ENCODE measurements at places on chromosomes 3 and 15.

DNA sequence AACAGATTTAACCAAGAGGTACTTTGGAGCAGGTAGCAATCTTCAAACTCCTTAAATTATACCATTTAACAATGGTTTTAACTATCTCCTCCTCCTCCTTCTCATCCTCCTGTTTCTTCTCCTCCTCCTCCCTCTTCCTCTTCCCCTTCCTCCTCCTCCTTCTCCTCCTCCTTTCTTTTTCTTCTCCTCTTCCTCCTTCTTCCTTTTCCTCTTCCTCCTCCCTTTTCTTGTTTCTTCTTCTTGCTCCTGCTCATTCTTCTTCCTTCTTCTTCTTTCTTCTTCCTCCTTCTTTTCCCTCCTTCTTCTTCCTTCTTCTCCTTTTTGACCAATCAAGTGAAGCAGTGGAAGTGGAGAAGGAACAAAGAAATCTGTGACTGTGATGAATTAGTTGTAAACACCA lies 14.1 kb downstream of the PATL2 start:
- no peak for DNase-seq

DNA sequence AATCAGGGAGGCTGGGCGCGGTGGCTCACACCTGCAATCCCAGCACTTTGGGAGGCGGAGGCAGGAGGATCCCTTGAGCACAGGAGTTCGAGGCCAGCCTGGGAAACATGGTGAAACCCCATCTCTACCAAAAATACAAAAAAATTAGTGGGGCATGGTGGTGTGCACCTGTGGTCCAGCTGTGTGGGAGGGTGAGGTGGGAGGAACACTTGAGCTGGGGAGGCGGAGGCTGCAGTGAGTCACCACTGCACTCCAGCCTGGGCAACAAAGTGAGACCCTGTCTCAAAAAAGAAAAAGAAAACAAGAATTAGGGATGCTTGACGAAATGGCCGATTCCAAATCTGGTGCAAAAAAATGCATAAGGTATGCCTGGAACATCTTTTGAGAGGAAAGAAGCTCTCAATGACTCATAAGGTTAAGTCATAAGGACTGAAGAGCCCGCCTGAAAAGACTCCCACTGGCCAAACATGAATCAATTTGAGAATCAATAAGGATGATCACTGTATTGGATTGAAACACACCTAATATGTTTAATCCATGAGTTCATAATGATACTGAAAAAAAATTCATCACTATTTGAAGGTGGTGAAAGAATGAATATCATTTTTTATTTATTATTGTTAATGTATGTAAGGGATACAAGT lies 27.7 kb downstream of the BLM start:
- DNase-seq: no peak

GRCh38 chr3:30578479-30578878 lies 27.9 kb upstream of the TGFBR2 start:
- no peak for DNase-seq

DNA sequence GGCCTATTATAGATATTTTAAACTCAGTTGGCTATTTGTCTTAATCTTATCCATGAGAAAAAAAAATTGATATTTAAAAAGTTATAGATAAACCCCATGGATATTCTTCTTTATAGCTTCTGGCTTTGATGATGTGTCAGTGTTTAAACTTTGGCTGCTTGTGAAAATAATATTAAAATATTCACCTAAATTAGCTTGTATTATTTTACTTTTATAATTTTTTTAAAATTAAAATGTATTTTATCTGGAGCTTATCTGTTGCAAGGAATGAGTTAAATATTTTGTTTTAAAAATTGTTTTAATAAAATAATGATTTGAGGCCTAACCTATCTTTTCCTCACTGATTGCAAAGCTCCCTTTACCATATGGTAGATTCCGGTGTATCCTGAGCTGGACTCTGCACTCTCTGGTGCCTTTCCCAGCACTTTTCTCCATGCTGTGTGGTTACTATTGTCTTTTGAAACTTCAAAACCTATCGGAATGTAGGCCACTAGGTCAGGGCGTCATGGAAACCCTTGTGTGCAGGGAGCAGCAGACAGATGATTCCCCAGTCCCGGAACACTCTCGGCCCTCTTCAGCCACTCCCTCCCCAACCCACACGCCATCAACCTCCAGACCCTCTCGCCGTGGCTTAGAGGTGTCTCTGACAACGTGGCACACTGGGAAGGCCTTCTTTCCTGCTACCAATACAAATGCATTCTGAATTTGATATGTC lies 252.3 kb upstream of the ATP10A start:
- no peak for DNase-seq

DNA sequence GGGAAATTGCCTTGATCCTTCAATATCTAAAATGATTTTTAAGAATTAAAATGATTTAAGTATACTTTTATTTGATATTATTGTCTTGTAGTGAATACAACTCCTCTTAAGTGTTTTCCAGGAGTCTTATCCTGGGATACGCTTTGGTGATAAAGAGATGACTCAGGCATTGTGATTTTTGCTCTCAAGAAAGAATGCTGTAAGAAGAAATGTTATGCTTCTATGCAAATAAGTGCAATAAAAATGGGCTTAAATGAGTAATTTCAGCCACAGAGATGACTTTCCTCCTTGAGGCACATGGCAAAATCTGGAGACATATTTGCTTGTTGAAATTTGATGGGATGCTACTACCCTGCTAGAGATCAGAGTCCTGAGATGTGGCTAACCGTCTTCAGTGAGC lies 358.6 kb upstream of the BCHE start:
- no peak for DNase-seq

GRCh38 chr3:142210608-142211007 lies 14.8 kb downstream of the GK5 start:
- DNase-seq: no peak

GRCh38 chr3:16767006-16767405 lies 117.7 kb upstream of the PLCL2 start:
- no peak for DNase-seq

GRCh38 chr3:9123840-9124239 lies 125.6 kb downstream of the SRGAP3 start:
- no peak for DNase-seq

DNA sequence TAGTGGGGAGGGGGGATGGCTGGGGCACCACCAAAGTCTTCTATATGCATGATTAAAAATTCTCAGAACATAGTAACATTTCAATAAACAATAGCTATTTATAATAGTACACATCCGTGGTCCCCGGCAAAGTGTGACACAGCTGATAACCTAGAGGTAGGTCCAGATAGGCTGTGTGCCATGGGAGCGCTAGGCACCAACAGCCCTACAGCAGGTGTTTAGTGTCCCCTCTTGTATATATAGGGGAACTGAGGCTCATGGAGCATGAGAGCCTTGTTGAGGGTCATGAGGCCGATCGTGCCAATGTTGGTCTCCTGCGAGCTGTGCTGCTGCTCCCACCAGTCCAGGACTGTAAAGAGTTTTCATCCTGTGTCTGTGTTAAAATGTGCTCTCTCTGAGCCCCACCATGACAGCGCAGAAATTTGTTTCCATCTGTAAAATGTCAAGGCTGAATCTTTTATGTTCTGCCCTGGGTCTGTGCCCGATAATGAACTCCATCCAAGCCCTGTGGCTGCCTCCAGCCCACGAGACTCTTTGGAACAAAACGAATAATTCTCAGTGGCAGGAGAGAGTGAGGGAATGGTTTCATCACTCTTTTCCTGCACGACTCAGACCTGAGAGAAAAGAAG lies 14.5 kb downstream of the TMEM158 start:
- no peak for DNase-seq

DNA sequence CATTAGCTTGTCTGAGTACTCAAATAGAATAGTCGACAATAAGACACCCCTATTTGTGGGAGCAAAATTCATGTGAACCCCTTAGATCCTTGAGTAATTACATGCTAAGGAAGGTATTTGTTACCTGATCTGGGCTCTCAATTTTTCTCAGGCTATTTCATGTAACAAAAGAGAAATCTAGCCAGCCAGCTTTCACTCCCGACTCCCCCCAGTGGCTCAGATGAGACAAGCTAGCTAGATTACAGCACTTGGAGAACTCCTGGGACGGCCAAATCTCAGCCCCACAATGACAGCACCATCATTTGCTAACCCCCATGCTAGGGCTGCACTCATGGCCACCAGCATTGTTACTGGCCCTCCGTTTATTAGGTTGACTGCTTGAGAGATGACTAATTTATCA lies 41.3 kb downstream of the GLDN start:
- DNase-seq: peak; percentile 48

DNA sequence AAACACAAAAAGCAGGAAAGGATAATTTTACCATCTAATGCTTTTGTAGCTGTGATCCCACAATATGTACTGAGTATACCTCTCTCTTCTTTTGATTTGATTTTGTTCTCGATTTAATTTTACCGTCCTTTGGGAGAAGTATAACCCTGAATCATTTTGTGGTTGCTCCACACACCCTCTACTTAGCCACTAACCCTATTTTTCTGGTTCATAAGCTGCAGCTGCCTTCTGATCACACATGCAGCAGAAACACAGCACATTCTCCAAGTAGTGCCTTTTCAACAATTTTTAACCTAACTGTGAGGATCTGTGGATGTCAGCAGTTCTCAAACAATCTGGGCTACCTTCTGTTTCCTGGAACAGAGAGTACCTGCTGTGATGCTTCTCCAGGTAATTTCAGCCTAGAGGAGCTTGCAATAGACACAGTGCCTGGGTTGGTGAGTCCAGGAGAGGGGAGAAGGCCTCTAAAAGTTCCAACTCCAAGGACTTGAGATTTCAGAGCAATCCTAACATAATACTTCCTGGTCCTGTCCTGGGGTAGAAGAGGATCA lies 40.3 kb downstream of the HGD start:
- DNase-seq: no peak

DNA sequence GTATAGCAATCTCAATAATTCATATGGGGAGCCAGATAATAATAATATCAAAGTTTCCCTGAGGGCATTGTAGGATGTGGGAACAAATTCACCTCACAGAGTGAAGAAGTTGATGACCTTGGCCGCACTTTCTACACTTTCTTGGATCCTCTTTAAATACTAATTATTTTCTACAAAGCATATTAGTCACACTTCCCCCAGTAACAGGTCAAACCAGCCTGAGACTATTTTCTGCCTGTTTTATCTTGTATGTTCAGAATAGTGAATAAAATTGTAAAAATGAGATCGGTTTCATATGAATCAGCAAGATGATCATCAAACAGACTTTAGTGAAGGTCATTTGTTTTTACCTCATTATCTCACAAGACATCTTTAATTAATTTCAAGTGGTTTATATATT lies 2.3 kb upstream of the OR5K3 start:
- no peak for DNase-seq

DNA sequence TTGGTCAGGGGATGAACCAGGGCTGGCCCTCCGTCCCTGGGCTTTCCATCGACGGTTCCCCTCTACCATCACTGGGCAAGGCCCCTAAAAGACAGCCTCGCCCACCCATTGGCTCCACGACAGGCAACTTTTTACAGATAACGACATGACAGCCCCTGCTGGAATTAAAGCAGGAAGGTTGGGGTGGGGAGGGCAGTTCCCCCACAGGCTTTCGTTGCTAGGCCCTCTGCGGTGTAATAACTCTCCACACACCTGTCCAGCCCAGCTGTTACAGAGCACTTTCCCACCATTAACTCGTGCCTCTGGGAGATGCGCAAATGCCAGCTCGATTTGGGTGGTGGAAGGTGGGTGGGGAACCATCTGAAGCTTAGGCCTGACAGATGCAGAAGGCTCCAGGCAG lies 264.2 kb upstream of the TLE3 start:
- DNase-seq: no peak

GRCh38 chr3:113736548-113737089 lies 9.4 kb downstream of the NAA50 start:
- peak; percentile 65 for DNase-seq

- DNase-seq: no peak
Observed at GRCh38 chr3:161430307-161430706, 59.0 kb upstream of the SPTSSB start.

- DNase-seq: no peak
Observed at GRCh38 chr15:86159468-86159867, 79.8 kb downstream of the AGBL1 start.

- no peak for DNase-seq
Observed at GRCh38 chr3:138230525-138230924, 43.4 kb downstream of the ARMC8 start.

- peak; percentile 45 for DNase-seq
Observed at GRCh38 chr15:79283252-79284048, 928 bp downstream of the ANKRD34C start.

- DNase-seq: no peak
Observed at GRCh38 chr3:39819899-39820298, 10.5 kb downstream of the MYRIP start.

GRCh38 chr3:17329927-17330326 lies 412.5 kb downstream of the TBC1D5 start:
- DNase-seq: no peak

DNA sequence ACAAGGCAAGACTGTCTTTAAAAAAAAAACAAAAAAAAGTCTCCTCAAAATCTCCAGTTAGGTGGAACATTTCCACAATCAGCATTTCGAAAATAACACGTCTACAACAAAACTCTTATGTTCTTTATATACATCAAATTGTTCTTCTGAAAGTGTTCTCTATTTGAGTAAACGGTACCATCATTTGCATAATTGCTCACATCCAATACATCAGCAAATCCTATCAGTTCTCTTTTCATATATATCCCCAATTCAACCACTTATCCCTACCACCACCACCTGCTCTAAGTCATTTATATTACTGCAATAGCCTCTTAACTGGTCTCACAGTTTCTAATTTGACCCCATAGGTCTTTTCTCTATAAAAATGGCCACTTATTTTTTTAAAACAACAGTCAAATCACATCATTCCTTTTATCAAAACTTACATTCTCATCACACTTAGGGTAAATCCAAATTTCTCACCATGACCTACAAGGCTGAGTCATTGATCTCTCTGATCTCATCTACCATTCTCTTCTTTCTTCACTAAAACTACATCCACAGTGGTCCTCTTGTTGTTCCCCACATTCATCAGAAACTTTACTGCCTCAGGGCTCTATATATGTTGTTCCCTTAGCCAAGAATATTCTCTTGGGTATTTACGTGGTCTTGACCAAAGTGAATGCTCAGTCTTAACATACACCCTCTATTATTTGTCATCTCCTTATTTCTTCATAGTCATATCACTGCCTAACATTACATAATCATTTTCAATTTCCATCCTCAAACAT lies 237.0 kb downstream of the SCAPER start:
- no peak for DNase-seq

DNA sequence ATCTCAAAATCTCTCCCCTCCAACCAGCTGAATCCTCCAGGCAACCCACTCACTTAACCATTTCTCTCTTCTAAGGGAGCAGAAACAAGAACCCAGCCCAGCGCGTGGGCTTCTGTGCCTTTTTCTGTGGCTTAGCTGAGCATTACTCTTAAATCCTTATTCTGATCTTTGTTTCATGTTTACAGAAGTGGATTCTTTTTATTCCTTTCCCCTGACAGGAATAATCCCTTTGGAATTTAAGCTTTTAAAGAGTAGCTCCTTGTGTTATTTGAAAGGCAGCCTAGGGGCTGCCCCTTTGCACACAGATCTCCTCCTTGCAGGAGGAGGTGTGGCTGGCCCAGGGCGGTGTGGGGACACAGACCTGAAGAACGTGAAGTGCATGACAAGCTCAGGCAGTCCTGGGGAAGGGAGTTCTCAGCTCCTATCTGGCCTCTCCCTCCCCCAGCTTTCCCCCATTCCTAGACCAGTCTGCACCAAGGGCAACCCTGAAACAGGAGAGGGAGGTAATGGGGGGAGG lies 77.1 kb upstream of the UBE2E1 start:
- no peak for DNase-seq

Measured in hematopoietic multipotent progenitor cell (in vitro differentiated cells).